Activated CD8-positive, alpha-beta T cell treated with anti-CD3 and anti-CD28 coated beads for 36 hours (primary cell): ENCODE measurements at places on chromosomes 1 and 21. TPM values are rescaled to one million over a fixed set of nuclear protein-coding genes. Genes with fewer than 3 reads are reported as not detected.

GRCh38 chr1:1619917-1620361 is 4.6 kb downstream of the MIB2 start:
- H3K4me3 ChIP-seq: no peak overlapping the region
- no peak overlapping the region for H3K27ac ChIP-seq
- H3K36me3 ChIP-seq: no peaks in the 10 kb centered on the region
- DNase-seq: peak; percentile 9

GRCh38 chr1:2151252-2151651 is 43.3 kb downstream of the FAAP20 start:
- no peaks in the 10 kb centered on the region for H3K27me3 ChIP-seq
- peaks cover 17% of the 10 kb centered on the region for H3K4me1 ChIP-seq
- H3K4me3 ChIP-seq: no peak overlapping the region
- H3K27ac ChIP-seq: no peak overlapping the region
- peaks cover 4% of the 10 kb centered on the region for H3K36me3 ChIP-seq

DNA sequence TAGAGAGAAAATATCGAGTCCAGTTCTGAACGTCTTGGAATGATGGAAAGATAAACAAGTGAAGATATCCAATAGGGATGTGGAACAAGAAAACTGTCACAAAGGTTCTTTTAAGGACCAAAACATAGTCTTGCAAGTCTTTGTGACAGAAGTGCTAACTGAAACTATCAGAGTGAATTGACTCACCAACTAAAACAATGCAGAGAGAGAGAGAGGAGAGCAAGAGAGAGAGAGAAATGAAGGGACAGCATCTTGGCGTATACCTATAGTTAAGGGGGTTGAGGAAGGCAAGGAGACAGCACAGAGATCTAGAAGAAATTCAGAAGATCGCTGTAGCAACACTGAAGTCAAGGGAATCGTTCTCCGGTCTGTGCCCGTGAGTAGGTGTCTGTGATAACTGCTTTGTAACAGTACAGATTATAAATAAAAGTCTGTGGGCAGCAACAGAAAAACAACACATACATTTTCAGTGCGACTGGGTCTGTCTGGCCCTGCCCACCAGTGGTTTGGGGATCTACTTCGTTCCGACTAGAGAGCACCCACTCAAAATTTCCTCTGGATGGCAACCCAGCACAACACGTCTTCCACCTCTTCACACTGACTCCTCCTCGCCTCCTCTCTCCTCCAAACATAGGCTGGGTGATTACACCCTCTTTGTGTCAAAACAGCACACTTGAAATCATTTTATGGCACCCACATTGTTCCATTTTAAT is 4.8 kb upstream of the COA6 start:
- peaks cover 5% of the 10 kb centered on the region for H3K36me3 ChIP-seq
- peaks cover 20% of the 10 kb centered on the region for H3K4me1 ChIP-seq
- H3K27ac ChIP-seq: peak overlapping the region; percentile 35
- no peak overlapping the region for H3K4me3 ChIP-seq
- no peaks in the 10 kb centered on the region for H3K27me3 ChIP-seq

DNA sequence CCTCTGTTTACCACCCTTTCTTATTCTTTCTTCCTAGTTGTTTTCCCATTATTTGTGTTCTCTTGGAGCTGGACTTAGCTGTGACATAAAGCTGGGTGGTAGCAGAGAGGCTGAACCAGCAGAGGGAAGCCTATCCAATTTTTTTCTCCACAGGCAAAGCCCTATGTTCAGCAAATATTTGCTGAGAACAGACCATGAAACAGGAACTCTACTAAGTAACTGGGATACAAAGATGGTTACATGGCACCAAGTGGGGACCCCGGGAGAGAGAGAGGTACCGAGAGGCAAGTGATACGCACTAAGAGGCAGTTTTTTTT is 6.6 kb downstream of the CFAP141 start:
- H3K4me1 ChIP-seq: no peaks in the 10 kb centered on the region
- no peak overlapping the region for H3K4me3 ChIP-seq
- H3K36me3 ChIP-seq: no peaks in the 10 kb centered on the region
- DNase-seq: no peak
- no peaks in the 10 kb centered on the region for H3K27me3 ChIP-seq

- H3K27ac ChIP-seq: no peak overlapping the region
- H3K36me3 ChIP-seq: peaks cover 18% of the 10 kb centered on the region
- H3K27me3 ChIP-seq: no peaks in the 10 kb centered on the region
- H3K4me3 ChIP-seq: no peak overlapping the region
- H3K4me1 ChIP-seq: no peaks in the 10 kb centered on the region
Measured at GRCh38 chr1:36014722-36015220, 69.1 kb upstream of the TEKT2 start.

GRCh38 chr1:154171223-154171583 is 16.3 kb upstream of the NUP210L start:
- DNase-seq: no peak
- no peak overlapping the region for H3K4me3 ChIP-seq
- peaks cover 73% of the 10 kb centered on the region for H3K36me3 ChIP-seq
- peak overlapping the region; percentile 90 for H3K27ac ChIP-seq
- no peaks in the 10 kb centered on the region for H3K27me3 ChIP-seq

GRCh38 chr1:168708698-168709404 is 20.2 kb downstream of the DPT start:
- H3K27me3 ChIP-seq: peaks cover 5% of the 10 kb centered on the region
- H3K4me3 ChIP-seq: no peak overlapping the region
- H3K4me1 ChIP-seq: no peaks in the 10 kb centered on the region
- H3K36me3 ChIP-seq: no peaks in the 10 kb centered on the region
- H3K27ac ChIP-seq: no peak overlapping the region

DNA sequence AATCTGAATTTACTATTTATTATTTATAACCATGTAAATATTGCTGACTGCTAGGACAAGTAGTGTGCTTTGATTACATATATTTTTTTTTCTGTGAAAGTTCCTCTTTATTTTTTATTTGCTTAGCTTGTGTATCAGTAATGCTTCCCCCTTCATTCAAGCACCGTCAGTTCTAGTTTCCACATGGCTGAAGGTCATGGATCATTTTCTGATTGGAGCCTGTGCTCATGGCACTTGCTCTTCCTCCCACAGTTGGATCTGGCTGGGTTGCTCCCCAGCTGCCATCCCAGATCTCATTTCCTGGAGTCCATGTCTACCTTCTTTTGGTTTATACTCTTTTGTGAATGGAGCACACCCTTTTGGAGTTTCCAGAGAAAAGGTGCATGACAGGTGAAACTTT is 57.0 kb upstream of the IGSF5 start:
- no peaks in the 10 kb centered on the region for H3K36me3 ChIP-seq
- no peaks in the 10 kb centered on the region for H3K27me3 ChIP-seq
- DNase-seq: no peak

DNA sequence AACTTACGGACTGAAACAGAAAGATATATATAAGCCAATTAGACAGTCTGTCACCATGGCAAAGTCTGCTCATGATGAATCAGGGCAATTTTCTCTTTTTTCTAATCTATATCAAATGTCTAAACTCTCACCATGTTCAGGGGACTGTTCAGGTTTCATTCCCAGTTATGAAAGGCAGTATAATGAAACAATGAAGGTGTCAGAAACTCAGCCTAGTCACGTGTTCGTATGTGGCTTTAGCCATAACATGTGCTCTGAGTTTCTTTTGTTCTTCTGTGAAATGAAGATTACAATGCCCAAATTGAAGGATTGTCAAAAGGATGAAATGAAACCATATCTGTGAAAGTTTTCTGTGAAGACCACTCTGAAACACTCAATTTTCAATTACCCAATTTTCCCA is 392.9 kb downstream of the DSCAM start:
- no peak overlapping the region for H3K4me3 ChIP-seq
- H3K27me3 ChIP-seq: peaks cover 2% of the 10 kb centered on the region
- no peak overlapping the region for H3K27ac ChIP-seq

DNA sequence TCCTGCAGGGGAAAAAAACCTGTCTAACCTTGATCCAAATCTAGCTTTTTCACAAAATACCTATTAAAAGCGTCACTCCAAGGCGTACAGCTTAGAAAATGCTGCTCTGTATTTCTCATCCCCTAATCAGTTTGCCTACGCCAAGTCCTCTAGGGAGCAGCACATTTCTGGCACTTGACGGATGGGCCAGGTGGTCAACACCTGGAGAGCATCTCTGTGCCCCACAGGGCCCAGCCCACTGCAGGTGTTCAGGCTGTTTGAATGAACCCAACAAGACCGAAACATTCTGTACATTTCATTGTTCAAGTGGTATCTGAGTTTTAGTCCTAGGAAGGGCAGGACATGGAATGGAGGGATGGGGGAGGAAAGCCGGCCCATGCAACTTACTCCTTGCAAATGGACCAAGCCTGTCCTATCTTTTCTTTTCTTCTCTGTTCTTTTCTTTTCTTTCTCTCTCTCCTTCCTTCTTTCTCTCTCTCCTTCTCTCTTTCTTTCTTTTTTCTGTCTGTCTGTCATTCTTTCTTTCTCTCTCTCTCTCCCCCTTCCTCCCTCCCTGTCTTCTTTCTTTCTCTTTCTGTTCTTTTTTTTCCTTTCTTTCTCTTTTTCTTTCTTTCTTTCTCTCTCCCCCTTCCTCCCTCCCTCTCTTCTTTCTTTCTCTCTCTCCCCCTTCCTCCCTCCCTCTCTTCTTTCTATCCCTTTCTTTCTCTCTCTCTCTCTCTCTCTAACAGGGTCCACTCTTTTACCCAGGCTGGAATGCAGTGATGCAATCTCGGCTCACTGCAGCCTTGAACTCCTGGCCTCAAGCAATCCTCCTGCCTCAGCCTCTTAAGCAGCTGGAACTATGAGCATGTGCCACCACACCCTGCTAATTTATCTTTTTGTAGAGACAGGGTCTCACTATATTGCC is 29.1 kb downstream of the IGFN1 start:
- no peaks in the 10 kb centered on the region for H3K36me3 ChIP-seq
- H3K27ac ChIP-seq: no peak overlapping the region
- H3K4me1 ChIP-seq: no peaks in the 10 kb centered on the region
- DNase-seq: no peak

CYP2J2 gene
- total RNA-seq: 1.4 TPM

SPRR1B gene
- total RNA-seq: not detected

HTR1D gene
- not detected for total RNA-seq

RIPK4 gene
- 0.76 TPM for total RNA-seq

GTF2B gene
- 40.7 TPM for total RNA-seq
